SK-N-MC (cell line): ENCODE measurements at places on chromosomes 2 and 18.

DNA sequence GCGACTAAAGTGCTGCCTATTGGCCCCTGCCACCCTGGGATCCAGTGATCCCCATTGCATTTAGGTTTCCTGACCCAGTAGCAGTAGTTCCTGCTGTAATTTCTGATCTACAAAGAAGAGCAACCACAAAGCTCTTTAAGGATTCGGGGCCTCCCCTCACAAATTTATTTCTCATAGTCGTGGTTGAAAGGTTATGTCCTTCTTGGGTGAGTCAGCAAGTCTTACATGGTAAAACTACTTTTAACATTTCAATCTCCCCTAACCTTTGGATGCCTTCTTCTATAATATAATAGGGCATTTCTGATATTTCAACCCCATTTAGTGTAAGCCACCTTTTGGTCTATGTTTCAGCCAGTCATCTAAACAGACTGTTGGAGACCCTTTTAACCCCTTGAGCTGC is 14.9 kb downstream of the PIKFYVE start:
- DNase-seq, result no peak

- no peak for DNase-seq
Measured at GRCh38 chr2:128405467-128405900, 86.8 kb upstream of the HS6ST1 start.

DNA sequence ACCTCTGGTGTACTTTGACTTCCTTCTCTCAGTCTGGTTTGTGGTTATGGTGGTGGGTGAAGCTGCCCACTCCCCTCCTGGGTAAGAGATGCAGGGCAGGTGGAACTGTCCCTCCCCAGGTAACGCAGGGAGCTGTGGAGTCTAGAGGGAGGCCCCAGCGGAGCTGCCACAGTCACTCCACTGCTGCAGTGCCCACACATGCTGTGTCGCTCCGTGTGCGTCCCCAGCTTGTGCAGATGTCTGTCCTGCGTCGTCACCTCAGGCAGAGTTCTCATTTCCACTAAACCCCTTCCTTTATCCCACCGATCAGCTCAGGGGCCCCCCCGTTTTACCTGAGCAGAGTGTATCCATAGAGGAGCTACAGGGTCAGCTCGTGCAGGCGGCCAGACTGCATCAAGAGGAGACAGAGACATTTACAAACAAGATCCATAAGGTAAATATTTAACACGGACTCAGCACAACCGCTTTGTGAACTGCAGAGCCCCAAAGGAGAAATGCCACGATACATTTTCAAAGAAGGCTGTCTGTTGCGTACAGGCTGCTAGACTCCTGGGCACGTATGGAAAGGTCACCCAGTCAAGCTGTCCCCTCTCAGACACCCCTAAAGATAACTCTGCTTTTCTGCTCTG is 87.4 kb downstream of the MTCL1 start:
- no peak for DNase-seq

DNA sequence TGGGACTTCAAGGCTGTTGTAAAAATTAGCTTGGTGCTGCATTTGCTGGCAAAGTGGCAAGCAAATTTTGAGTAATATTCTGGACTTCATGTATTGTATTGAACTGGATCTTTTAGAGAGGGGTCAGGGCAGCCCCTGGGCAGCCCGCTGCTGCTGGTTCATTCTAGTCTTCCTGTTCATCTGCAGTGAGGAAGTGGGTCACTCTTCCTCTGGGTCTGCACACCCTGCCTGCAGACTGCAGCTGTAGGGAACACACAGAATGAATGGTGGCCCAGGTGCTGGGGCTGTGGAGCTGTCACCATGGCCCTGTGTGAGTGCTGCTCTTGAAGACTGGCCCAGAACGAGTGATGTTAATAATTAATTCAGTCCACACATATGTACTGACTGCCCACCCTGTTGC is 9.4 kb downstream of the SH3RF3 start:
- no peak for DNase-seq

DNA sequence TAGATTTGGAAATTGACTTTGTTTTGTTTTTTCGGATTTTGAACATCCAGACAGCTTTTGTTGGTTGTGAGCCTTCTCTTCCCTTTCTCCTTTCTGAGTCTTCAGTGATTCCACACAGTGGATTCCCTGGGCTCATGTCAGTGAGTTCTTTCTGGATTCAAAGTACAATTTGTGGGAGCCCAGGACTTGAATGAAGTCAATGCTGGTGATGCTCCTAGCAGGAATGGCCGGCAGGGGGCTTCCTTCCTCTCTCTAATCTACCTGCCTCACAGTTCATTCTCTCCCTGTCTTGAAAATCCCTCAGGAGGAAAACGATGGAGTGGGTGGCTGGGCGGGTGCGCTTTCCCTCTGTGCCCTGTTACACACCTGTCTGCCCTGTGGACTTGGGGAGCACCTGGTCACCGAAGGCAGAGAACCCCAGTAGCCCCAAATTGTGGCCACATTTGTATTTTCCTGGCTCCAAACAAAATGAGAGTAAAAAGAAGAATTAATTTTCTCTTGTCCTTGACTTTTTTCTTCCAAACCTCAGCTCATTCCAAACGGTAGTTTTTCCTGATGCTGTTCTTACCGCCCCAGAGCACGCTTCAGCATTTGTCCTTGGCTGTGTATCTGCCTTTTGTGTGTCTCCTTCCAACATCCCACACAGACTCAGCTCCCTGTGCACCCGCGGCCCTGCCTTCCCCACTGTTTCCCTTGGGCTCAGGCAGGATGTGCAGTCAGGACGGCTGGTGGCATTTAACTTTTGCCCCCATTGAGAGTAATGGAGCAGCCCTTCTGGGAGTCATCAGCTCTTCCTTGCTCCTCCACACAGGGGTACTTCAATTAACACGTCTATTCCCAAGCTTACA is 86.6 kb downstream of the MARCO start:
- no peak for DNase-seq

GRCh38 chr2:47798631-47799030 is 15.7 kb downstream of the MSH6 start:
- DNase-seq, result no peak

- peak; percentile 83 for DNase-seq
Measured at GRCh38 chr2:67846370-67847070, 216.3 kb downstream of the C1D start.

- DNase-seq, result no peak
Measured at GRCh38 chr2:34419856-34420255, 820.8 kb upstream of the FAM98A start.

GRCh38 chr2:17583166-17583565 is 42.7 kb downstream of the VSNL1 start:
- no peak for DNase-seq

DNA sequence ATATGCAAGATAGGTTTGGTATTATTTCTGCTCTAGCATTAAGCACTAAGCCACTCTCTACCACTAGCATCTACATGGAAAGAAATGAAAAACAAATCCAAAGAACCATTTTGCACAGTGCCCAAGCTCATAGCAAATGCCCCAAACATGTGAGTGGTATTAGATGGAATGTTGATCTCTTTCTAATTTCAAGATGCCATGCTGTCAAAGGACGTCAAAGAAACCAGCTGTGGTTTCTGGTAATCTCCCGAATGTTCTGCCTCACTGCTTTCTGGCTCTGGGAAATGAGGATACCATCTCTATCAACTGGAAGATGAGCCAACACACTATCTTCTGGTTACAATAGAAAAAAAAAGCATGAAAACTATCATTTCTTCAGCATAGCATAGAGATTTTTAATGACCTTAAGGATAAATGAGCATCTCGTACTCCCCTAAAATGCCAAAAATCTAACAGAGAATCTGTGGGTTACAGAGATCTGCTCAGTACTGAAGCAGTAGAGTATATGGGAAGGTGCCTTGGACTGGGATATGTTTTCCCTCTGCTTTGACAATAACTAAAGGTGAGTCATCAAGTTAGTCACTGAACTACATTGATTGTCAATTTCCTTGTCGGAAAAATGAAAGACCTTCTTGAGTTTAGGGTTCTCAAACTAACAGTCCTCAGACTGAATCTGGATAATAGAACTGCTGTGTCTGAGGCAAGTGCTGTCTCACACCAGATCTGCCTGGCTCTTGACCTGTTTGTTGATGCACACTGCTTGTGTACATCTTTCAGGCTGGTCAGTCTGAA is 244.8 kb upstream of the NCKAP5 start:
- no peak for DNase-seq

GRCh38 chr2:197122821-197123220 is 187.8 kb downstream of the ANKRD44 start:
- no peak for DNase-seq

- no peak for DNase-seq
Measured at GRCh38 chr2:219727771-219728429, 100.5 kb downstream of the SLC4A3 start.

DNA sequence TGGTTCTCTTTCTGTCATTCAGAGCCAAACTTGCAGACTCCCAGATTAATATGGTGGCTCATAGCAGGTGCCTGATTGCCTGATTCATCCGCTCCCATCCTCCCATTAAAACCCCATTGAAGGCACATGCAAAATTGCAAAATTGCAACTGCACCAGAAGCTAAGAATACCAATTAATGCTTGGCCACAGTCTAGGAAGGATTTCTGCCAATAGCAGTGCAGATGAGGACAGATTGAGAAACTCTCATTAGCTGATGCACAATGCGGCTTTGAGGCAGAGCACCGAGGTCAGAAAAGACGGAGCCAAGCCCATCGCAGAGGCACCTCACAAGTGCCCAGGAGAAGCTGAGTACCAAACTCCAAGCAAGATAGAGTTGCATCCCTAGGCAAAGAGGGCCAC is 172.8 kb downstream of the ARL4C start:
- DNase-seq, result no peak

DNA sequence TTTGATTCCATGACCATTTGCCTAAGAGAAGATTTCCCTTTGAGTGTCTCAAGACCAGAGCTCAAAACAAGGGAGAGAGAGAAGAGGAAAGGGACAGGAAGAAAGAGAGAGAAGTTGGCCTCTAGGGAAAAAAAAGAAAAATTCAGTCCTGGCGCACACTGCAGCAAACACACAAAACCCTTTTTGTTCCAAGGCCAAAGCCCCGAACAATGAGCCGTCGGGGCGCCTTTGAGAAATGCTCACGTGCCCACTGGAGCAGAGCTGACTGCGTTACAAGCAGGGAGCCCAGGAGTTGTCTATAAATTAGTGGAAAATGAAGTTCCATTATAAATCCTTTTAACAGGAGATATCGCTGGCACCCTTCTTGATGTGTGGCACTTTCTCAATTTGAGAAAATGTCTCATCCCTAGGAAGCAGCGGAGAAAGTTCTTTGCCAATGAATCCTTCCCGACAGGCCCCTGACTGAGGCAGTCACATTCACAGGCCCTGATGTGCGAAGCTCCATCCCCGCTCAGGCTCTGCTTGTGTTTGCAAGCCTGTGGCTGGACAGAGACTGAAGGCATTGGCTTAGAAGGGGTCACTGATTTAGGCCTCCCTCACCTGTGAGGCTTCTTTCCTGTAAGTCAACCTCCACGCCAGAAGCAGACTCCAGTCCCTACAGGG is 32.1 kb upstream of the NCKAP5 start:
- no peak for DNase-seq

DNA sequence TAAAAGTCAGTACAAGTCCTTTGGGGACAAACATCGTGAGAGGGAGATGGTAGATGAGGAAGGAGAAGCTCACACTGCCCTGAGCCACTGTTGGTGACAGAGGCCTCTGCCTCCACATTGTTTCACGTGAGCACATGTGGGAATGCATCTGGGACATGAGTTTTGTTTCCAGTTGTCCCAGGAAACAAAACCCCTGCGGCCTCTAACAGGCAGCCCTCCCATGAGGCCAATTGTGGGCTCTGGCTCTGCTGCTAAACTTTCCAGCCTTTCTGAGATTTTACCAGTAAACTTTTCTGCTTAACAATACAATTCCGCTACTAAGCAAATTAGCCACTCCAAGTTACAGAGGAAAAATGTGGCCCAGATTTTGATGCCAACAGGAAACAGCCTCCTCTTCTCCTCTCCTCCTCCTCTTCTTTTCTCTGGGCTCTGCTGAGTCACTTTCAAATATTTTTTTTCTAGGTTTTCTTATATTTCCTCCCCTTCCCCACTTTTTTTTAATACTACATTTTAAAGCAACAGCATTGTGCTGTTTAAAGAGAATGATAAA is 23.4 kb upstream of the LRRC30 start:
- DNase-seq, result peak; percentile 48

DNA sequence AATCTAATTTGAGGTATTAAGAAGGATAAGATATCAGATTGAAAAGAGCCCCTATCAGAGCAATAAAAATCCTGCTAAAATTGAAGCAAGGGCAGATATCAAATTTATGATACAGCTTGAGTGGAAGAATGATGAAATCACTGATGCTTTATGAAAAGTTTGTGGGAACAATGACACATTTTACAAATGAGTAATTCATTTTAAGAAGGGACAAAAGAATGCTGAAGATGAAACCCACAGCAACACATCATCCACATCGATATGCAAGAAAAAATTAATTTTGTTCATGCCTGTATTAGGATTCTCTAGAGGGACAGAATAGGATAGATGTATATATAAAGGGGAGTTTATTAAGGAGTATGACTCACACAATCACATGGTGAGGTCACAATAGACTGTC is 355.6 kb upstream of the GYPC start:
- no peak for DNase-seq

- DNase-seq, result no peak
Measured at GRCh38 chr2:63058921-63059792, 8.5 kb downstream of the OTX1 start.

DNA sequence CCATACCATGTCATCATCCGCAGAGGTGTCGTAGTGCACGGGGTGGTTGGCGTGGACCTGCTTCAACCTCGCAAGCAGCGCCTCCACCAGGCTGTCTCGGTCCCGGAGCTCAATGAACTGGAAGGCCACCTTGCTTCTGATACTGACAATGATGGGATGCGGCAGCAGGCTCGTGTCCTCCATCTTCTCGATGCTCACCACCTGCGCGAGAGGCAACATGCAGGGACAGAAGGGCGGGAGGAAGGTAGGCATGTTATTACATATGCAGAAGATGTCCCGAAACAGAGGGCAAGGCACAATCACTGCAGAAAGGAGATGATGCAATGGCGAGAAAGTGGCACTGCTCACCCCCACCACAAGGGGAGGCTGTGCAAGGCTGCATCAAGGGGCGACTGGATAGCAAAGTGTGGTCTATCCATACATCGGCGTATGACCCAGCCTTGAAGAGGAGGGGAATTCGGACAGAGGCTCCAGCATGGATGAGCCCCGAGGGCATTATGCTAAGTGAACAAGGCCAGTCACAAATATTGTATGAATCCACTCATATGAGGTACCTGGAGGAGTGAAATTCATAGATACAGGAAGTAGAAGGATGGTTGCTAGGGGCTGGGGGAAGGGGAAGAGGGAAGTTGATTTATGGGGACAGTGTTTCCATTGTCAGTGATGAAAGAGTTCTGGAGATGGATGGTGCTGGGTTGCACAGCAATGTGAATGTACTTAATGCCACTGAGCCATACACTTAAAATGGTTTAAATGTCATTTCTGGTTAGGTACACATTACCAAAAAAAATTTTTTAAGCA is 36.6 kb downstream of the RPL31 start:
- no peak for DNase-seq

DNA sequence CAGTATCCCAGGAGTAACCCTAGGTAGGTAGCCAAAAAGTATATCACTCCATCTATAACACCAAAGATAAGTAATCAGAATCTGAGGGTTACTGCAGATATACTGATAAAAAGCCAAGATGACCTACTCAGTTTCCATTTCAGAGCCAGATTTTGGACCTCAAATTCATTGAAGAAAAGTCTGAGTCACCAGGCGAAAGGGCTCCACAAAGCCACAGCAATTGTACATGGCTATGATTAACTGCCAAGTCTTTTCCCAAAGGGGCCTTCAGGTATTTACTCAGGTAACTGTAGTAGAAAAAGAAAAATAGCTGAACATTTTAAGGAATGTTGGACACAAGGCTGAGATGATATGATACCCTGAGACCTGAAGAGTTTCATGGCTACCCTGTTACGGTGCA is 75.6 kb upstream of the KCNH7 start:
- DNase-seq, result no peak
